ENCODE measurements at places on chromosomes 16 and 17. TPM values are rescaled to one million over a fixed set of nuclear protein-coding genes. Genes with fewer than 3 reads are reported as not detected.

The CPPED1 gene
- total RNA-seq: 6.5 TPM

GRCh38 chr17:8353736-8354135, 14.1 kb downstream of the ODF4 start:
- no peak for DNase-seq
- H3K4me1 ChIP-seq: no peaks in the 10 kb centered on the region
- no peak overlapping the region for H3K27ac ChIP-seq
- H3K4me3 ChIP-seq: no peak overlapping the region
- no peaks in the 10 kb centered on the region for H3K36me3 ChIP-seq
- no peaks in the 10 kb centered on the region for H3K27me3 ChIP-seq

DNA sequence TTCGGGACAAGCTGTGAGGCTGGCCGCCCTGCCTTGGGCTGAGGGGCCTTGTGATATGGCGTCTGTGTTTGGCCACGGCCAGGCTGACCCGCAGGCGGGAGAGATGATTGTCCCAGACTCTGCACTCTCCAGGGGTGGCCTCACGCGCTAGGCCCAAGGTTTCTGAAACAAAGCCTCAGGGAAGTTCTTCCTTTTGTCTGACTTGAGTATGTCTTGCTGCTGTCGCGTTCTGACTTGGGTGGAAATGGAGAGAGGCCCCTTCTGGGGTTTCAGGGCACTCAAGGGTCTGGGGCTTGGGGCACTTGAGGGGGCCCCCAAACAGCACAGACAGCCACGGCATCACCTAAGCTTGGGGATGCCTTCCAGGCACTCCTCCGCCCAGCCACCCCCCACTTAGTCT, 3.8 kb upstream of the METRN start:
- H3K27ac ChIP-seq: no peak overlapping the region
- peaks cover 50% of the 10 kb centered on the region for H3K27me3 ChIP-seq
- H3K4me1 ChIP-seq: peaks cover 8% of the 10 kb centered on the region
- DNase-seq: no peak

DNA sequence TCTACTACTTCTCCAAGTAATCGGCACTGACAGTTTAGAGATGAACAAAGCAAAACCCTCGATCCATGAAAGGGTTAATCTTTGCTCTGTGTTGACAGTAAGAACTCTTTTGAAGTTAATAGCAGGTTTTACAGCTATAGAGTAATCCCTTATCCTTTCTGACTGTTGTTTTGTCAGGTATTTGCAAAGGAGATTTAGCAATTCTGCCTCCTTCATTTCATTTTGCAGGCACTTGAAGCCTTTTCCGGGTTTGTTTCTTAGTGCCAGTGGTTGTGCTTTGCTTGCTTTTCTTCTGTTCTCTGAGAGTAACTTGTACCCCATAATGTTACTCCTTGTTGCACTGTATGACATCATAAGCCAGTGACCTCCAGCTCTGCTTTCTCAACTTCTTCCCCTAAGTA, 64.5 kb downstream of the TANGO6 start:
- no peak overlapping the region for H3K4me3 ChIP-seq
- H3K27ac ChIP-seq: no peak overlapping the region
- peaks cover 39% of the 10 kb centered on the region for H3K36me3 ChIP-seq
- H3K4me1 ChIP-seq: peaks cover 2% of the 10 kb centered on the region
- H3K27me3 ChIP-seq: no peaks in the 10 kb centered on the region
- DNase-seq: no peak

- H3K27ac ChIP-seq: no peak overlapping the region
- H3K4me3 ChIP-seq: no peak overlapping the region
- H3K36me3 ChIP-seq: no peaks in the 10 kb centered on the region
- no peak for DNase-seq
Measured at GRCh38 chr16:53105565-53105964, 50.8 kb downstream of the CHD9 start.

DNA sequence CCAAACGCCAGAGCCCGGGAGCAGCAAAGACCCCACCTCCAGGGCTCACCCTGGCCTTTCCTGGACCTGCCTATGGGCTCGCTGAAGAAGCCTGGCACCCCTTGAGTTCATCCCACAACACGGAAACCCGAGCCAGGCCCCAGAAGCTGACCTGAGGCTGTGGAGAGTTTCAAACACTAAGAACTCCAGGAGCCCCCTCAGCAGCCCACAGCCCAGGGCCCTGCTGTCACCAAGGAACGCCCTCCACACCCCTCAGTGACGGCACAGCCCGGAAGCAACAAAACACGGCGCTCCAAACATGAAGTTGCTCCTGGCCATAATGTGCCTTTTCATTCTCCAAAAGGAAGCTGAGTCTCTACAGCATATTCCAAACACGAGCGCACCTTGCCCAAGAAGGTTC, 9.2 kb downstream of the SLC38A10 start:
- no peaks in the 10 kb centered on the region for H3K4me1 ChIP-seq
- DNase-seq: no peak
- H3K36me3 ChIP-seq: peaks cover 23% of the 10 kb centered on the region
- no peaks in the 10 kb centered on the region for H3K27me3 ChIP-seq
- peak overlapping the region; percentile 34 for H3K4me3 ChIP-seq

DNA sequence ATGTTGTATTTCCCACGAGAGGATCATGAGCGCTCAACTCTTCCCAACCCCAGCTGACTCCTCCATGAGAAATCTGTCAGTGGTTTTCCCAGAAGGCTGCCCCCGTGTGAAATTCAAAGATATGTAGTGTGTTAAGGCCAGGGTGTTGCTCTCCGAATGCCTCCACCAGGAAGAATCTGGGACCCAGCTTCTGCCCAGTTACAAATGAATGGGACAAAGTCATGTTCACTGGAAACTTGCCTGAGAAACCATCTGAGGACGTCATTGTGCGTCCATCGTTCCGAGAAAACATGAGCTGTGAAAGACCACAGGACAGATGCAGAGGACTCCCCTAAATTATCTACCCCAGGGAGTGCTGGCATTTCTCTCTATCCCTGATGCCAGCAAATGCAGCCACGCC, 86.0 kb downstream of the AIPL1 start:
- no peaks in the 10 kb centered on the region for H3K36me3 ChIP-seq
- no peak overlapping the region for H3K4me3 ChIP-seq
- DNase-seq: no peak
- peaks cover 11% of the 10 kb centered on the region for H3K27me3 ChIP-seq
- H3K4me1 ChIP-seq: no peaks in the 10 kb centered on the region

DNA sequence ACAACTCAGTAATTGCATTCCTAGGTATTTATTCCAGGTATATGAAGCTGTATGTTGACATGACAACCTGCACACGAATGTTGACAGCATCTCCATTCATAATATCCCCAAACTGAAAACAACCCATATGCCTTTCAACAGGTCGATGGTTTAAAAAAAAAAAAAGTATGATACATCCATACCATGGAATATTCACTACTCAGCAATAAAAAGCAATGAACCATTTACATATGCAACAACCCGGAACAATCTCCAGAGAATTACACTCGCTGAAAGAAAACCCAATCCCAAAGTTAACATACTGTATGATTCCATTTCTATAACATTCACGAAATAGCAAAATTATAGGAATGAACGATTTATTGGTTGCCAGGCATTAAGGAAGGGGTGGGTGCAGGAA, 53.3 kb upstream of the DNAH9 start:
- DNase-seq: no peak
- no peaks in the 10 kb centered on the region for H3K27me3 ChIP-seq
- H3K27ac ChIP-seq: no peak overlapping the region
- no peak overlapping the region for H3K4me3 ChIP-seq
- H3K36me3 ChIP-seq: no peaks in the 10 kb centered on the region

All from gastrocnemius medialis (tissue), 4 donors.